ENCODE measurements at places on chromosomes 6 and 20. TPM values are rescaled to one million over a fixed set of nuclear protein-coding genes. Genes with fewer than 3 reads are reported as not detected.

- no peak for DNase-seq
Measured at GRCh38 chr6:27592481-27593199, 119.7 kb upstream of the ZNF184 start.

DNA sequence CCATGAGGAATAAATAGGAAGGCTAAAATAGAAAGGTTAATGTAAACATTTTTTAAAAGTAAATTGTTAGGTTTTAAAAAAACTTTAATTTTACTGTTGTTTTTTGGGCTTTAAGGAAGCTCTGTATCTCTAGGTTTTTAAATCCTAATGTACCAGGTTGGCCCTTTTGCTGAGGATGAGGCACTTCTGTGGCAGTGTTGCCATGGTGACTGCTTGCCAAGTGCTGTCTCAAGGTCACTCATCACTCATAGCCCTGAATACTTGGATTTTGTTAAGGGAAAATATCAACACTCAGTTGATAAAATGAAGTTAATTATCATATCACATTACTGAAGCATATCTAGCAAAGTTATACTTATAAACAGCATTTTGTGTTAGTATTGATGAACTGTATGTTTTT lies 50.2 kb downstream of the NCOA3 start:
- DNase-seq, result no peak

- no peak for DNase-seq
Measured at GRCh38 chr6:105833959-105834947, 251.9 kb upstream of the PRDM1 start.

GRCh38 chr20:45085867-45086266 lies 15.1 kb downstream of the KCNS1 start:
- no peak for DNase-seq

DNA sequence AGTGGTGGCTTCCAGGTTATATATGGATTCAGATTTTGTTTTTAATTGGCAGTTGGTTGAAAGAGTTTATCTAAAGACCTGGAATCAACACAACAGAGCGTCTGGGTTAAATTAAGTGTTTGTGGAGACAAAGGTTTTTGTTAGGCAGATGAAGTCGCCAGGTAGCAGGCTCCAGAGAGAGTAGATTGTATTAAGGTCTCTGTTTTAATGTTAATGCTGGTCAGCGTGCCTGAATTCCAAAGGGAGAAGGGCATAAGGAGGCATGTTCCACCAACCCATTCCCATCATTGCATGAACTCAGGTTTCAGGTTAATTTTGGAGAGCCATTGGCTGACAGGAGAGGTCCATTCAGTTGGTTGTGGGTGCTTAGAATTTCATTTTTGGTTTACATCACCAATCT lies 744.1 kb upstream of the GJE1 start:
- DNase-seq, result no peak

GRCh38 chr6:100346203-100346602 lies 118.5 kb downstream of the SIM1 start:
- no peak for DNase-seq

- DNase-seq, result no peak
Measured at GRCh38 chr6:117531346-117531745, 48.9 kb downstream of the DCBLD1 start.

DNA sequence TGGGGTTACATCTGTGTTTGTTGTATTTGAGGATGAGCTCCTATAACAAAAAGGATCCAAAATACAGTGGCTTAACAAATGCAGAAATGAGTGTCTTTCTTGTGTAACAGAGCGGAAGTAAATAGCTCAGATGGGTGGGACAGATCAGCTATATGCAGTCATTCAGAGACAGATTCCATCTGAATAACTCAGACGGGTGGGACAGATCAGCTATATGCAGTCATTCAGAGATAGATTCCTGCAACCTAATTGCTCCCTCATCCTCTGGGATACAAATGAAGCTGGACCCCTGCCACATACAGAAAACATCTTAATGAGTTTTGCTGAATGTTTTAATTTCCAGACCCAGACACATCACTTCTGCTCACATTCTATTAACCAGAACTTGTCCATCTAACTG lies 332.3 kb downstream of the BCKDHB start:
- DNase-seq, result no peak

DNA sequence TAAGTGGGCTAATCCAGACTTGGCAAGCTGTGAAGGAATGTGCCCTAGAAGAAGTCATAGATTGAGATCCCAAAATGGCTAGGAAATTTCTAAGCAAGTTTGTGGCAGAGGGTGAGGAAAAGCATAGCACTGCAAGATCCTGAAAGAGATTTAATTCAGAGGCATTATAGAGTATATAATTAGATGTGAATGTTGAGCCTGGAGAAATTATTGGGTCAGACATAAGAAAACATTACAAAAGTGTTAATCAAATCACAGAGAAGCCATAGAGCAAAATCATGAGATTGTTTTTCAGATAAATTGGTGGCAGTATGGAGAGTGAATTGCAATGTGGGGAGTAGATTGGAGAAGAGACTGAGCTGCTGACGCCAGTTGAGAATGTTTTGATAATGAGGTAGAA lies 90.0 kb downstream of the CD2AP start:
- no peak for DNase-seq

- DNase-seq, result no peak
Measured at GRCh38 chr20:39875492-39876110, 813.4 kb downstream of the MAFB start.

DNA sequence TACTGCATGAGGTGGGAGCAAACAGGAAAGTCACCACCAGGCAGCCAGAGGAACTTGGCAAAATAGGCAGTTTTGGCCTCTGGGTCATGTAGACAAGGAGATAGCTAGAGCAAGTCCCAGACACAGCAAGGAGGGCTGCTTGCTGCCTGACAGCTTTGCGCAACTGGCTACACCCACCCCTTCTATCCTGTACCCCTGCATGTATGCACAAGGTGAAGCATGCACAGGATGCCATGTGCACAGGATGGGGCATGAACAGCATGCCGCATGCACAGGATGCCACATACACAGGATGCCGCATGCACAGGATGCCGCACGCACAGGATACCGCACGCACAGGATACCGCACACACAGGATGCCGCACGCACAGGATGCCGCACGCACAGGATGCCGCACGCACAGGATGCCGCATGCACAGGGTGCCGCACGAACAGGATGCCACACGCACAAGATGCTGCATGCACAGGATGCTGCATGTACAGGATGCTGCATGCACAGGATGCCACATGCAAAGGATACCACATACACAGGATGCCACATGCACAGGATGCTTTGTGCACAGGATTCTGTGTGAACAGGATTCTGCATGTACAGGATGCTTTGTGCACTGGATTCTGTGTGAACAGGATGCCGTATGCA lies 104.9 kb upstream of the IYD start:
- no peak for DNase-seq

DNA sequence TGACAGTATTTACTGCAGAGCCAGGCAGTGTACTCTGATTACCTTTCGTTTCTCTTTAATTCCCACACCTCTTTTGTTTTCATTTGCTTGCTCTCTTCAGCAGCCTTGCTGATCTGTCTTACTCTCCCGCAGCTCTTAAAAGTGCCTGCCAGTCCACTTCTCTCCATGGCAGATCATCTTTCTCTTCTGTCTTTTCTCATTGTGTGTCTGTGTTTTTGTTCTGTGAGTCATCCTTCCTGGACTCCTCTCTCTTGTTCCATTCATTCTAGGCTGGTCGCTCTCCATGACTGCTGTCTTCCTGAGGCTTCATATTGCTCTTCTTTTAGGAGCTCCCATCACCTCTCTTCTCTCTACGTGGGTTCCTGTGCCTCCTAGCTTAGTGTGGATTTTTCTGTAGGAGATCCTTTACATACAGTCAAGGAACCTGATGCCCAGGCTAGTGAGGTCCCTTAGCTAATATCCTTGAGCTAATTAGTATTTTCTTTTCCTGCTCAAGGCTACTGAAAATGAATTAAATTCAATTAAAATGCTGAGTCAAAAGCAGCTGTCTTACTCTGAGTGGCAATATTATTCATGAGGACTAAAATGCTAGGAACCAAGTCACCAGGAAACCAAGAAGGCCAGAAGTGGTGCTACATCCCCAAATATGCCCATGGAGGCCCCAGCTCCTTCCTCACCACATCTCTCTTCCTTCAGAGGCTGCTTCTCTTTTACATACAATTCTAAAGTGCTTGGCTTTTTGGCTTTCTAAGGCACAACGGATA lies 86.1 kb downstream of the SLX4IP start:
- DNase-seq, result no peak

- DNase-seq, result no peak
Measured at GRCh38 chr20:57671662-57672061, 38.2 kb downstream of the PMEPA1 start.

DNA sequence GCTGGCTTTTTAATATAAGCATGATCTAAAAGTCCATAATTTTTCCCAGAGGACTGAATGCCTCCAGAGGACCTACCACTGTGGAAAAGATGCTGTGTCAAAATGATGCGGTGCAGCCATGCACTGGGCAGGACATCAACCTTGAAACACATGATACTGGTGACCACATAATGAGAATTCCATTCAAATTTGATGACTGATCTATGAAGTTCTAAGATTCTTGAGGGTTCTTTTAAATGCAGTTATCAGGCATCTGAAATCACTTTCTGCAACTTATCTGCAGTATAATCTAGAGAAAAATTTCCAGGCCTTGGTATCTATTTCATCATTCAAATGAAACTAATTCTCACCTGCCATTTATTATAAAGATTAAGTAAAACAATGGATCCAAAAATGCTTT lies 15.0 kb upstream of the MARCKS start:
- no peak for DNase-seq

- no peak for DNase-seq
Measured at GRCh38 chr6:90274451-90275030, 22.1 kb downstream of the BACH2 start.

- no peak for DNase-seq
Measured at GRCh38 chr20:61846741-61847419, 218.8 kb downstream of the TAF4 start.

DNA sequence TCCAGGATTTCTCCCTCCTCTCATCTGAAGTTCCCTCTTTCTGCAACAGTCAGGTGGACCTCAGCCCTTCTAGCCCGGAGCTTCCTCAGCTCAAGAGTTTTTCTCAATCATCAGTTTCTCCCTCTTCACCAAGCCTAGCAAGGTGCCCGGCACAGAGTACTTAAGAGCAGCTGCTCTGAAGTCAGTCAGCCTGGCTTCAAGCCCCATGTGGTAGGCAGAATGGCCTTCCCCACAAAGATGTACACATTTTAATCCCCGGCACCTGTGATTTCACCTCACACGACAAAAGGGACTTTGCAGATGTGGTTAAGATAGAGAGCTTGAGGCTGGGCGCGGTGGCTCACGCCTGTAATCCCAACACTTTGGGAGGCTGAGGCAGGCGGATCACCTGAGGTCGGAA lies 15.1 kb upstream of the RBPJL start:
- no peak for DNase-seq

- DNase-seq, result no peak
Measured at GRCh38 chr20:46804126-46804525, 90.5 kb upstream of the EYA2 start.

DNA sequence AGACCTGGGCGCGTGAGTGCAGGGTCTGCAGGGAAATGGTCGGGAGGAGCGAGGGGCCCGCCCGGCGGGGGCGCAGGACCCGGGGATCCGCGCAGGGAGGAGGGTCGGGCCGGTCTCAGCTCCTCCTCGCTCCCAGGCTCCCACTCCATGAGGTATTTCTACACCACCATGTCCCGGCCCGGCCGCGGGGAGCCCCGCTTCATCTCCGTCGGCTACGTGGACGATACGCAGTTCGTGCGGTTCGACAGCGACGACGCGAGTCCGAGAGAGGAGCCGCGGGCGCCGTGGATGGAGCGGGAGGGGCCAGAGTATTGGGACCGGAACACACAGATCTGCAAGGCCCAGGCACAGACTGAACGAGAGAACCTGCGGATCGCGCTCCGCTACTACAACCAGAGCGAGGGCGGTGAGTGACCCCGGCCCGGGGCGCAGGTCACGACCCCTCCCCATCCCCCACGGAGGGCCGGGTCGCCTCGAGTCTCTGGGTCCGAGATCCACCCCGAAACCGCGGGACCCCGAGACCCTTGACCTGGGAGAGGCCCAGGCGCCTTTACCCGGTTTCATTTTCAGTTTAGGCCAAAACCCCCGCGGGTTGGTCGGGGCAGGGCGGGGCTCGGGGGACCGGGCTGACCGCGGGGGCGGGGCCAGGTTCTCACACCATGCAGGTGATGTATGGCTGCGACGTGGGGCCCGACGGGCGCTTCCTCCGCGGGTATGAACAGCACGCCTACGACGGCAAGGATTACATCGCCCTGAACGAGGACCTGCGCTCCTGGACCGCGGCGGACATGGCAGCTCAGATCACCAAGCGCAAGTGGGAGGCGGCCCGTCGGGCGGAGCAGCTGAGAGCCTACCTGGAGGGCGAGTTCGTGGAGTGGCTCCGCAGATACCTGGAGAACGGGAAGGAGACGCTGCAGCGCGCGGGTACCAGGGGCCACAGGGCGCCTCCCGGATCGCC lies 54.2 kb upstream of the HLA-A start:
- DNase-seq, result peak; percentile 87

- no peak for DNase-seq
Measured at GRCh38 chr20:60001108-60001507, 42.9 kb downstream of the CDH26 start.

- DNase-seq, result no peak
Measured at GRCh38 chr6:44054721-44055559, 72.3 kb downstream of the MRPL14 start.

DNA sequence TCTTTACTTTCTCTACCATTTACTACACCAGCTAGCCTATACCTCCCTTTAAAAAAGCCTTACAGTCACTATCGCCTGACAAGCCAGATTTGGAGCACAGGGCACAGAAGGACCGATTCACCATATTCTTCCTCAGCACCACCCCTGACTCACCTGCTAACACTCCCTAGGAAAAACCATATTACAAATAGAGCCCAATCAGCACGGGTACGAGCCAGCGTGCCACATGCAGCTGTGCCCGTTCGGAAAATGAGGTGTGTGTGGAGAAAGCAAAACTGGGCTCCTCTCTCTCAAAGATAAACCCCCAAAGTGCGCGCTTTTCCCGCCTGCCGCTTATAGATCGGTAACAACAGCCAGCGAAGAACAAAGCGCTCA lies 1.2 kb downstream of the SYNCRIP start:
- no peak for DNase-seq

GRCh38 chr6:163309491-163310026 lies 105.0 kb upstream of the QKI start:
- DNase-seq, result no peak

The LY86 gene
- 4.1 TPM for total RNA-seq

The MRAP2 gene
- total RNA-seq, result 10.3 TPM

The SLC29A1 gene
- total RNA-seq, result 71.7 TPM

The CCN6 gene
- 0.18 TPM for total RNA-seq

The ZNF334 gene
- total RNA-seq, result 9.0 TPM

The GUCA1A gene
- not detected for total RNA-seq

The KCNK5 gene
- 15.6 TPM for total RNA-seq

The LBP gene
- 0.40 TPM for total RNA-seq

The FAM162B gene
- total RNA-seq, result 8.9 TPM

The CLDN20 gene
- 2.2 TPM for total RNA-seq

The LHFPL5 gene
- total RNA-seq, result not detected
